ENCODE measurements at places on chromosomes 2 and 18.

- DNase-seq = no peak
These were observed 41.1 kb downstream of the IWS1 start for GRCh38 chr2:127485051-127485693.

DNA sequence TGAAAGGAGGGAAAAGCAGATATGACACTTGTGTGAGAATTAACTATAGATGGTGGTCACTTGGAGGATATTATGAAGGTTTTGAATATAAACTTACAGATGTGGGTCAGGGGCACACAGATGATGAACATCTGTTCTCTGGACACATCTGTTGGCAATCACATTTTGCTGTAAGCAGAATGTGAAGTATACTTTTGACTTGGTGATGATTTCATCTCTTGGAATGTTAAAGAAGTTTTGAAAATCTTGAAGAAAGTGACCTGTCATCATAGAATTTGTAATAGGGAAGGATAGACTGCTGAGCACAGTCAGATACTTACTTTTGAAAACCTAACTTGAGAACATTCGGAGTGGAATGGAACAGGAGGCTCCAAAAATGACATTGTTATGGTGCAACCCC lies 40.2 kb downstream of the PIKFYVE start:
- no peak for DNase-seq

- no peak for DNase-seq
These were observed 53.6 kb upstream of the EML6 start for GRCh38 chr2:54669677-54670484.

- DNase-seq = no peak
These were observed 178.2 kb downstream of the ANAPC1 start for GRCh38 chr2:111705711-111706336.

- no peak for DNase-seq
These were observed 198.8 kb downstream of the KCNS3 start for GRCh38 chr2:18077231-18077630.

- no peak for DNase-seq
These were observed 439.8 kb upstream of the LYPD1 start for GRCh38 chr2:133109772-133110171.

DNA sequence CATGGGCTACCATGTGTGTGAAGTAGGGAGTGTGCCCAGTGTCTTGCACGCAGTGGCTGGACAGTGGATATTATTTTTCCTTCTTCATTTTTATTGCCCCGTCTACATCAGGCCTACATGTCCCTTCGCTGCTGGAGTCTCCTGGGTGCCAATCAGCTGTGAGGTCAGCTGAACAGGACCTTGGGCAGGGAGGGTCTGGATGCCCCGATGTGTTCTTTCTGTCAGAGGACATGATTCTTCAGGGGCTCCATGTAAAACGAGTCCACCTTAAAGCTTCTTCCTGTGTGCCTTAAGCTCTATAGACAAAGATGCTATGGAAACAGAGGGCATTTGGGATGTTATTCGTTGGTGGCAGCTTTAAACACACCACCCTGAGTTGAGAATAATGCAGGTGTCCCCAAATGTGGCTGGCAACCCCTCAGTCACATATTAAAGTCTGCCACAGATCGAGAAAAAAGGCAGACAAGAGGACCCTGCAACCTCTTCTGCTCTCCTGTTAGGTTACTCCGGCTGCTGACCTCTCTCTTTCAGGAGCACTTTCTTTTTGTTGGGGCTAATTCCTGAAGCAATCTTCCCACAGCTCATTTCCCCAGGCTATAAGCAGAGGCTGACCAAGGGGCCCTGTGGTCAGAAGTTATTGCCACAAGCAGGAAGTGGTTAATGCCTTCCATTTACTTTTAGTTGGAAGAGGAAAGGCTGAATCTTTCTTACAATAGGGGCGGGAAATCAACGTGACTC lies 20.0 kb downstream of the GREB1 start:
- DNase-seq = no peak

DNA sequence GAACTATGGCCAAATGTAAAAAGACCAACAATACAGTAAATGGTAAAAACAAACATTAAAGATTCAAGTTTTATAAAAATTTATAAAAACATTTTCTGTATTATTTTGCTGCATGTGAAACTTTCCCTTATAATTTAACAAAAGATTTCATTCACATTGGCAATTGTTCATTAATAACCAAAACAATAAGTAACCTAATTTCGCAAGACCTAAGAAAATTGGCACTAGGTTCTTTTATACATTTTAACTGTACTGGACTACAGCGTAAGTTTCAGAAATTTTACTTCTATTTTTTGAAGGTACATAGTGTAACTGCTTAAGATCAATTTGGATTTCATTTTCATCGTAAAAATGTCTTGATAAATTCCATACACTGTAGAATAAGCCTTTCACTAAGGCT lies 77.2 kb downstream of the FANCL start:
- DNase-seq = no peak

DNA sequence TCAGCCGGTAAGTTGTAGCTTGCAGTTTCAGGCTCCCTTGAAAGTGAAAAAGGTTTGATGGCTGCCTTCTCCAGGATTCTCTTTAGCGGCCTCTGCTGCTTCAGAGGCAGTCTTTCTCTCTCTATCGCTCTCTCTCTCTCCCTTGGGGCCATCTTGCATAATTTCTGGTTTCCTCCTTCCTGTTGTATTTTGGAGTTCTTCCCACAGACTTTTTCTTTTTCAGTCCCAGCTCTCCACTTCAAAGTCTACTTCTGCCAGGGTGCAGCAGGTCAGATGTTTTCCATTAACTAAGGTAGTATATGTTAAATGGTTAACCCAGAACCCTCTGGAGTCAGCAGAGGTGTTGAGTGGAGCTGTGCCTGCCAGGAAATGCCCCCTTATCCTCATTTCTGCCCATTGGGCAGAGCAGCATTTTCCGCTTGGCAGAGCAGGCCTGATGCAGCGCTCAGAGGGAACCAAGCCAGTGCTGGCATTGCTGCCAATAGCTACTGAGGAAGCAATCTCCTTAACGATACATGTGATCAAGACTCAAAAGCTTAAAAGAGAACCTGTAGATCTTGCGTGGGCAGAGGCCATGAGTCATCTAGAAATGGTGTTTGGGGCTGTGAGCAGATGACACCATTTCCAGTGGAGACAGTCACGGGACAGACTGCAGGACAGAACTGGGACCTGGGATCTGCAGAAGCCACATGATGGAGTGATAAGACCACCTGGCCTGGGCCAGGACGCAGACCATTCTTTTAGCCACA lies 20.8 kb downstream of the DBI start:
- no peak for DNase-seq

- no peak for DNase-seq
These were observed 82.8 kb upstream of the DNMT3A start for GRCh38 chr2:25424426-25425028.

- DNase-seq = peak; percentile 10
These were observed 114.5 kb downstream of the INSIG2 start for GRCh38 chr2:118202707-118203303.

- DNase-seq = no peak
These were observed 93.6 kb downstream of the GYPC start for GRCh38 chr2:126749537-126749936.

DNA sequence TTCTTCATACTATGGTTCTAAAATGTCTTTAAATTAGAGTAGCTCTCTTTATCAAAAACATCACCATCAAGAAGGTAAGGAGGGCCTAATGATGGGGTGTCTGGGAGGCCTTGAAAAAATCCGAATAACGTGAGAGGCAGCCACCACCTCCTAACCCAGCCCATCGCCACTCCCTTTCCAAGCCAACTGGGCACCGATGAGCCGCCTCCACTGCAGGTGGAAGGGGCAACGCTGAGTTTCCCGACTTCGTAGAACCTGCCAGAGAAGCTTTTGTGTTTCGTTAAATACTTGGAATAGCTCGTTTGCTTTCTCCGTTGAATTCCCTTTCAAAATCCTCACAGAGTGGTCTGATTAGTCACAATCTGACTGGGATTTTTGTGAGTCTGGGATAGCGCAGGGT lies 22.0 kb upstream of the RPL31 start:
- DNase-seq = no peak

GRCh38 chr2:227323818-227324217 lies 1.2 kb upstream of the MFF start:
- DNase-seq = no peak

DNA sequence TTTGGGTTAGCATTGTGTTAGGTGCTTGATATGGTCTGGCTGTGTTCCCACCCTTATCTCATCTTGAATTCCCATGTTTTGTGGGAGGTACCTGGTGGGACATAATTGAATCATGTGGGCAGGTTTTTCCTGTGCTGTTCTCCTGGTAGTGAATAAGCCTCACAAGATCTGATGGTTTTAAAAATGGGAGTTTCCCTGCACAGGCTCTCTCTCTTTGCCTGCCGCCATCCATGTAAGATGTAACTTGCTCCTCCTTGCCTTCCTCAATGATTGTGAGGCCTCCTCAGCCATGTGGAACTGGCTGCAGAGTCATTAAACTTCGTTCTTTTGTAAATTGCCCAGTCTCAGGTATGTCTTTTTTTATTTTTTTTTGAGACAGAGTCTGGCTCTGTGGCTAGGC lies 2.8 kb downstream of the MSH2 start:
- DNase-seq = no peak

DNA sequence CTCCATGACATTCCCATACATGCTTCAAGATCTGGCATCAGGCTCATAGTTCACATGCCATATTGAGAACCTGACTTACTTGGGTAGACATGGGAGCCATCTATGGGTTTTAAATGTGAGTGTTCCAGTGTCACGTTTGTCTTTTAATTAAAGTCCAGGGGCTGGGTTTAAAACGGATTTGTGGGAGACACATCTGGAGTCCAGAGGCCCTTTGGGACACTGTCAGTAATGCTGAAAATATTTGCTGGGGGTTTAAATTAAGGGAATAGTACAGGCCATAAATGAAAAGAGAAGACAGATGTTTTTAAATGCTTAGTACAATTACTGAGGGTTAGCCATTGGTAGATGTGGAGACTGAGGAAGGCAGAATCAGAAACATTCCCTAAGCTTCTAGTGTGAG lies 478.0 kb downstream of the PID1 start:
- DNase-seq = no peak

GRCh38 chr2:41903474-41904135 lies 144.2 kb upstream of the PKDCC start:
- no peak for DNase-seq

- peak; percentile 37 for DNase-seq
These were observed 24.5 kb upstream of the LCLAT1 start for GRCh38 chr2:30422444-30423040.

DNA sequence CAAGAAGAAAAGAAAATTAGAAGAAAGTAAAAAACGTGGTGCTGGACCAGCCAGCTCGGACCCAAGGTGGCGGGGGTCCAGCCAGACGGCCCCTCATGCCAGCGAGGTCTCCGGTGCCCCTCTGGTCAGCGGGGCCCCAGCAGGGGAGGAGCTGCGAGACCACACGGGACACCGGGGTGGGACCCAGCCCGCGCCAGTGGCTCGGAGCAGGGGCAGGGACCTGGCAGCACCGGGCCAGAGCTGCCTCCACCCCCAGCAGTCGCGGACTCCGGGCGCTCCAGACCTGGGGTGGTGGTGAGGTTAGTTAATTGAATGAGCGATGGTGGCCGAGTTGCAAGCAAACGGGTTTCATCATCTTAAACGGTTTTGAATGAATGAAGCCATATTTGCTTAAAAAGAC lies 289.9 kb upstream of the MC4R start:
- no peak for DNase-seq

GRCh38 chr2:197219636-197220035 lies 90.9 kb downstream of the ANKRD44 start:
- DNase-seq = no peak

DNA sequence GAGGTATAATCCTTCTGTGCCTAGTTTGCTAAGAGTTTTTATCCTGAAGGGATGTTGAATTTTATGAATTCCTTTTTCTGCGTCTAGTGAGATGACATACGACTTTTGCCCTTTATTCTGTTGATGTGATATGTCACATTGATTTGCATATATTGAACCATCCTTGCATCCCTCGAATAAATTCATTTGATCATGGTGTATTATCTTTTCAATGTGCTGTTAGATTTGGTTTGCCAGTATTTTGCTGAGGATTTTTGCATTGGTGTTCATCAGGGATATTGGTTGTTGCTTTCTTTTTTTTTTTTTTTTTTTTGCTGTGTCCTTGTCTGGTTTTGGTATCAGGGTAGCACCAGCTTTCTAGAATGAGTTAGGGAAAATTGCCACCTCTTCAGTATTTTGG lies 9.1 kb downstream of the GCC2 start:
- no peak for DNase-seq

GRCh38 chr2:21078296-21078695 lies 34.4 kb upstream of the APOB start:
- no peak for DNase-seq

DNA sequence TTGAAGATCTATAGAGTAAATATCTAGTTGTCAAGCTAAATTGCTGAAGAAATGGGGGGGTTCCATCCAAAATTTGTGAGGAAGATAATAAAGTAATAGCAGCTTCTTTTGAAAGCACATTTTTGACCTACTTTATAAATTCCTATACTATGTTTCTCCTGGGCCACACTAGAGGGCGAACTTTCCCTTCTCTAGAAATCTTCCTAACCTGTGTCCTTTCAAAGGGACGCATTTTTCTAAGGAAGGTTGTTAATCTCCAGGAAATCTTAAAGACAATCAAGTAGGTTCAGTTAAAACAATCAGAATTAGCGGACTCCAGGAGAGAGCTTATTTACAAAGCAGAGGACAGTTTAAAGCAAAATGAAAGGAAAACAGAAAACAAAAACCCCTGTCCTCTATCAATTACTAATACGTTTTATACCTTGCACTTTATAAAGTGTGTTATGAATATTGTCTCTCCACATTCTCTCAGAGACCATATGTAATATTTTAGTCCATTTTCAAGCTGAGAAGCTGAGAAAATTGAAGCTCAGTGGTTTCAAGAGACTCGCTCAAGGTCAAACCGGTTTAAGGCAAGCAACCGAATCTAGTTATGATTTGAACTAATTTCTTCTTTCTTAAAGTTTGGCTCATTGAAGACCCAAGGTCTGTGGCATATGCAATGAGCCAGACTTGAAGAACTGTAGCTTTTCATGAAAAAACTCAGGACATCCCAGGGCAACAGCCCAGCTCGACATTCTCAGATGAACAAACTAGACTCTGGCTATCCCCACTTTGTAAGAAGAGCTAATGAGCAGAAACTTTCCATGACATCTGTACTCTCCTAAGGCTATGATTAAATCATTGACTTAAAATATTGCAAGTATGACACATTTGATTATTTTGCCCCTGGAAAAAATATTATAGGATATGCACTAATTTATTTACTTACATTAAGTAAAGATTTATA lies 273.6 kb downstream of the PAX3 start:
- DNase-seq = peak; percentile 60

- no peak for DNase-seq
These were observed 121.4 kb upstream of the COL5A2 start for GRCh38 chr2:189300916-189301315.

- DNase-seq = no peak
These were observed 858.7 kb upstream of the ACVR2A start for GRCh38 chr2:146986161-146986560.

DNA sequence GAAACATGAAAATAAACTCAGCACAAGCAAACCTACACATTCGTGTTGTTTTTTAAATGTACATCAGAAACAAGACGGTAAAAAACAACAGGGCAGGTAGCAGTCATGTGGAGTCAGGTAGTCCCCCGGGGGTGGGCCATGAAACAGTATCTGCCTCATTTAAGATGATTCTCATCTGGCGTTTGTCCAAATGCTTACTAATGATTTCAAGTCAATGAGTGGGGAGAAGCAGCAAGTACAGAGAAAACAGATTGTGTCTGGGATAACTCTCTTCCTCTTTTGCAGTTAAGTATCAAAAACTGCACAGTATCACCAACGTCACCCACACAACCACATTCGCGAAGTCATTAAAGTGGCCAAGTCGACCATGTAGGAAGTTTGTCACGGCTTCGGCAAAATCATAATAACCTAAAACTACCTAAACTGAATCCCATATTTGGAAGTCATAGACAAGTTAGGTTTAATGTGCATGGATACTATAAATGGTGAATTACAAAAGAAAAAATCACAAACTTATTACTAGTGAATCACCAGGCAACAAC lies 1.3 kb downstream of the LAPTM4A start:
- DNase-seq = peak; percentile 89

All from NCI-H345 (cell line).